Stimulated activated CD8-positive, alpha-beta memory T cell treated with anti-CD3 and anti-CD28 coated beads, Interleukin-2, amount 100 ng/mL, for 1 hour (primary cell): ENCODE measurements at places on chromosomes 3 and 15.

DNA sequence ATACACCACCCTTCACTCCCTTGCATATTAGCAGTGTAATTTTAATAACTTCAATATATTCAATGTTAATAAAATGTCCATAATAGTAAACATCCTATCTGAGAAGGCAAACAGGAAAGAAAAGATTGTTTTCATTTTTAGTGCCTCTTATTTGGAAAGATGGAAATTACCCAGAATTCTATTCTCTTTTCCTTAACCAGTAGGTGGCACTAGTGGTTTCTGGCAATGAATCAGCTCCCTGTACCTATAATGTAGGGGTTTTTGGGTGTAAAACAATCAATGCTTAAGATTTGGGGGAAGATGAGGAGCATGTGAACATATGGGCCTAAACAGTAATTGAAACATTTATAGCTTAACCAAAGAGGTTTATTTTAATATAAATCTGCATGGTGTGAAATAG lies 5.7 kb upstream of the SEMA6D start:
- DNase-seq = no peak

DNA sequence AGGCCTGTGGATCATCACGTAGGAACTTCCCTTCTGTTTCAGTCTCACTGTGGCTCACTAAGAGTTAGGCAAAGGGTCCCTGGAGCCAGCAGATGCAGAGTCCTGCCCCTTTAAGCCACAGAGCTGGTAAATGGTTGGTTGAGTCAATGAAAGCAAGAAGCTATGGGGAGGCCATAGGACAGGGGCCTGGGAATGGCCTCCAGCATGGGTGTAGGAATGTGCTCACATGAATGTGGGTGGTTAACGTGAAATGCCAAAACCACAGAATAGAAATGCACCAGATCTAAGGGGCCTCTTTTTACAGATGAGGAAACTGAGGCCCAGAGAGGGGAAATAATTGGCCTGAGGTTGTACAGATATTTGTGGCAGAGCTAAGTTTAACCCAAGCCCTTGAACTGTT lies 150.3 kb downstream of the TLE3 start:
- DNase-seq = no peak

DNA sequence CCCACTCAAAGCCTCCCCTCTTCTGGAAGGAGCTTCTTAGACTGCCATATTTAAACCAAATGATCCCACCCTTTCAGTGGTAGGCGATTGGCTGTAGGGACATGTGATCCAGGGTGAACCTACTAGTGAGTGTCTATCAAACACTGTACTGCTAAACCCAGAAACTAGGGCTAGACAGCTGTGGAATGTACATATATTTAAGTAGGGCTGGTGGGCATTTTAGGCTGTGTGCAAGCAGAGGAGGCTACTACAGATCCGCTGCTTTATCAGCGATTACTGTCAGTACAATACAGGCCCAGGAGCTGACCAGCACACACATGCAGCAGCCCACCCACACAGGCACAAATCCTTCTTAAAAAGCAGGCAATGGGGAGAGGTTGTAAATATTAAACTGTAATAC lies 15.4 kb upstream of the LARP6 start:
- no peak for DNase-seq

DNA sequence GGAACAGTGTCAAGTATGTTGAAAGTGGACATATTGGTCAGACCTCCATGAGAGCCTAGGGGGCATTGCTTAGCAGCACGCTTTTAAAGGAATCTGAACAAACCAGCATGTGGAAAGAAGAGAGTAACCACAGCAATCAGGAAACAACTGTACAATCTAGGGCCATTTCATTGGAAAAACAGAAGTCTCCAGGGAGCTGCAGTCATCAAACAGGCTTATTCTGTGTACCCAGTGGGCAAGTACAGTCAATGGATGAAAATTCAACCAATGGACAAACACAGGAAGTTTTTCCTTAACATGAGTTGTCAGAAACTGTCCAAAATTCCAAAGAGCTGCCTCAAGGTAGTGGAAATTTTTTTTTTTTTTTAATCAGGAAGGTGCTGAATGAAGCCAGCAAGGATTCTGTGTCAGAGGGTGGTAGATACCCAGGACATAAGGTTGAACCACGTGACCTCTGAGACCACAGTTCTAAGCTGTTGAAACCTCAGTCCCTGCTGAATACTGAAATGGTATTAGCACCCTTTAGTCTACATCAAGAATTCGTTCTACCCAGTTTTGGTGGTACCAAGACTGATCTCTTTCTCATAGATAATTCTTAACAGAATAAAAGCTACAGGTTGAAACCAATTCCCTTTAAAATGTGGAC lies 4.4 kb upstream of the DLG1 start:
- DNase-seq = no peak

DNA sequence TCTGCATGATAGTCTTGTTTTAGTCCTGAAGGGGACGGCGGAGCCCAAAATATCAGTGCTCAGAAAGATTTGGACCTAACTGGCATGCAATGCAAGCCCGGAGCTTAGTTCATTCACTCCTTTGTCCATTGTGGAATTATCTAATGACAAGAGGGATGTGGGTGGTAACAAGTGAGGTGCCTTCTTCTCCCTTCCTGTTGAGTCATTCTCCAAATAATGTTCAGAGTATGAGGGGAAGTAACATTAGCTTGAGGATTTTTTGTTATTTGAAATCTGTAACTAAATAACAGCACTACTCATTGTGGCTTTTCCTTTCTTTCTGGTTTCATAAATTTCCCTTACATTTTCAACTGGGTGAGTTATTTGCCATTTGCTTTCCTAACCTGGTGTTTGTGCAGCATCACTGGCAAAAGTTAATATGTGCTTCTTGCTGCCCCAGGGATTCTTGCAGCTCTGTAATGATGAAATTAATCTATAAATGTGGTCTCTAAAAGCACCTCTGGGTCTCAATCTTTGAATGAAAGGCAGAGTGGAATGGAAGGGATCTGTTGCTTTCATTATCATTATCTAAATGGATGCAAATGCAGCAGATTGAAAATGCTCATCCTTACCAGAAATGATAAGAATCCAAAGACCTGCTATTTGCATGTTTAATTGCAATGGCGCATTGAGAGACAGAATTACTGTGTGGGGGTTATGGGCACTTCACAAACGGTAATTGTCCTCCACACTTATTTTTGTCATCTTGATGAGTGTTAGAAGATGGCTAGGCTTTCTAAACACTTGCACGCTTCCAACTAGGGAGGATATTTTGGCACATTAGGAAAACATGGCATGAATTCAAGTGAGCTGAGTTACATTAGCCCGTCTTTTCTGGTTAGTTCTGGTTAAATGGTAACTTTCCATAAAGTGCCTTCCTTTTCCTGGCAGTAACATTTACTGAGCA lies 89.9 kb upstream of the MITF start:
- DNase-seq = no peak

- no peak for DNase-seq
Observed at GRCh38 chr3:11989383-11990038, 14.7 kb upstream of the SYN2 start.

DNA sequence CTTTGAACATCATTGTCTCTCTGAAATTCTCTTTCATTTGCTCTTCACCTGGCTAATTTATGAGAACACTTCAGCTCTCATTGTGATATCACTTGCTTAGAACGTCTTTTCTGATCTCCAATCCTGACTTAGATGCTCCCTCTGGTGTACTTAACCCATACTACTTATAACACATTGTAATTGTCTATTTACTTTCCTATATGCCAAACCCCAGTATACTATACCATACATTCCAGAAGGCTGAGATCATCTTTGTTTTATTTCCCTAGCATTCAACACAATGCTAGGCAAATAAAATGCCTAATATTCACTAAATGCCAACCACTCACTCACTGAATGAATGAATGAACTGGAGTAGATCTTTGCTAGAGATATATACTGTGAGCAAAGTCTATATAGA lies 27.0 kb upstream of the PEX5L start:
- no peak for DNase-seq

DNA sequence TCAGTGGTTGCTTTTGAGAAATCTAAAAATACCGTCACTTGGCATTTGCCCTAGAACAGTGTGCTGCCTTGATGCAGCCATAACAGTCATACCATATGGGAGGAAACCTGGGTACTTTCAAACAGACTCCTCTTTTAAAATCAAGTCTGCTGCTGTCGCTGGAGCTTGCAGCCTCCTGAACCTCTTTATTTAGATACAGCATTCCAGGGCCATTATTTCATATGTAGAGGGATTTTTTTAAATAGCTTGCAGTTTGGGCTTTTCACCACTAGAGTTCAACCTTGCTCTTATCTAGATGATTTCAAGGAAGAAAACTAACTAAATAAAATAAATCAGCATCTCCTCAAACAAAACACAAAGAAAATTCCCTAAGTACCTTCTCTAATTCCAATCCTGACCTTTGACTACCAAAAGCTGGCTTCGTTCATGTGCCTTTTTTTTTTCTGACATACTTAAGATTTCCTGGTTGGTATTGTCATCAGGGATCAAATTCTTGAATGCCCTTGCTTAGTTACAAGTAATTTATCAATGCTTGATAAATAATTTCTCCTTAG lies 111.6 kb downstream of the KBTBD8 start:
- no peak for DNase-seq

DNA sequence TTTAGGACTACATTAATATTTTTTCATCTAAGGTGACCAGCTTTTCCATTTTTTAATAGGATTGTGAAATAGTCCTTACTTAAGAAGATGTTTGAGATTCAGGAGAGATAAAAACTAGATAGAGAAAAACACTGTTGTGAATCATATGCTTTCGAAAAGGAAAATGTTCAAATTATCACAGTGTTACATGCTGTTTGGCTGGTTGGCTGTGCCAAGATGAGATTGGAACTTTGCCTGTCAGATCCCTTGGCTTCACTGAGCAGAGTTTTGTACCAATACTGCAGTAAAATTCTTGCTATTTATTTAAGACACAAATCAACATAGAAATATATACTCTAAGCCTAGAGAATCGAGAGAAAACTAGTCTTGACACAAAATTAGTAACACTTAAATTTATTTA lies 117.2 kb downstream of the OXSM start:
- no peak for DNase-seq

DNA sequence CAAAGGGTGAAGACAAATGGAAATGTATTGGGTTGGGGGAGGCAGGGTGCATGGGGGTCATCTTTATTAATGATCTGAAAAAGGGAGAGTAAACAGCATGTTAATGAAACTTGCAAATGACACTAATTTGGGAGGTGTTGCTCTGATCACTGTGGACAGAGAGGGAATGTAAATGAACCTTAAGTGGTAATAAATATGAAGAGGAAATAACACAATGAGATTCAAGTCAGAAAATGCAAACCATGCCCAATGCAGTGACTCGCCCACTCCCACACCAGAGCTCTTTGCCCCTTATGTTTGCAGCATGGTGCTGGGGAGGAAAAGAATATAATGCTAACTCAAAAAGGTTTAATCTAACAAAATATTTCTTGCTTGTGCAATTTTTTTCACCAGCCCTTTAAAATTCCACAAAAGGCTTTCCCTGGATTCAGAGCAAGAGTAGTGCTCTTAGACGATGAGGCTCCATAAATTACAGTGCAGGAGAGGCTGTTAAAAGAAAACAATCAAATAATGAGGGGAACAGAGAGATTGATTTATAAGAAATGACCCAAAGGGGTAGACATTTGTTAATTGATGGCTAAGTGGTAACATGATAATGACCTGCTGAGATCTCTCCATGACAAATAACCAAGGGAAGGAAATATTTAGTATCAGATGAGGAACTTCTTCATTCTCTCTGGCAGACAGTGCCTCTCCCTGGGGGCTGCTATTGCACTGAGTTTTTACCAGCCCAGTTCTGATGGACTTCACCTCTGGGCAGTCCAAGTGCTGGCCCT lies 210.0 kb upstream of the PPP2R3A start:
- DNase-seq = no peak

DNA sequence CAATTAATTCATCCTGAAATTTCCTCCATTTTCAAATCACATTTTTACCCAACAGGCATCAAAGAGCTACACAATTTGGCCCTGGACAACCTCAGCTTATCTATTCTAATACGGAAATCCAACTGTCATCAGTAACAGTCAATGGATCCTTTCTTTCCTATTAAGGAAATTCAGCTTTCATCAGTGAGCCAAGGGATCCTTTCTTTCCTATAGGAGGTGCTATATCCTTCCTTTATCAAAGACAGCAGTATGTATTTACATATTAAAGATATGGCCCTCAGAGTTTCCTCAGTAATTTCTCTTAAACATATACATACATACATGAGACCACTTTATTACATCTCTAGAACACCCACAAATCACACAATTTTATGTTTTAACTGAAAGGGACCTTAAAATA lies 10.1 kb downstream of the DHX36 start:
- no peak for DNase-seq

DNA sequence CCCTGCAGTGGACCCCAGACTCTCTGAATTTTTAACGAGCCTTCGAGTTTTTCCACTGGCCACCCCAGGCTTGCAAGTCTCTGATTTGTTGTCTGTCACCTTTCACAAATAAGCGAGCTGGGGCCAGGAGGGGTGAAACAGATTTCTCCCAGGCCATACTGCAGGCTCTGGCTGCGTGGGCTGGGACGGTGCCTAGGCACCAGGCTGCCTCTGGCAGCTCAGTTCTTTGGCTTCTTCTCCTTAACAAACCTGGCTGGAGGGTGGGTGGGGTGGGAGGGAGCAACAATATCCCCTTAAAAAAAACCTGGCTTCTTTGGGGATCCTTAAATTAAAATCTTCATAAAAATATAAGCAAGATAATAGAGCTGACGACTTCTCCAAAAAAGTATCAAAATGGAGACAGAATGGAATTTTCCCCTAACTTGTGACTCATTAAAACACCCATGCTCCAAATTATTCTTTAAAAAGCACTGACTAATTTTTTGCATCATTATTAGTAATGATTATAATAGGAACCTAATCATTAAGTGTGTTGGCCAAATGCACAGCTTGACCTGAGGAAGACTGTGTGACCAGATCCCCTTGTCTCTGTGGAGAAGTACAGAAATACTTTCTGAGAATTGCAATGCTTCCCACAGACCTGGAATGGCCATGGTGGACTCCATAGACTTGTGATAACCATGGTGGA lies 84.1 kb downstream of the SNRK start:
- no peak for DNase-seq

DNA sequence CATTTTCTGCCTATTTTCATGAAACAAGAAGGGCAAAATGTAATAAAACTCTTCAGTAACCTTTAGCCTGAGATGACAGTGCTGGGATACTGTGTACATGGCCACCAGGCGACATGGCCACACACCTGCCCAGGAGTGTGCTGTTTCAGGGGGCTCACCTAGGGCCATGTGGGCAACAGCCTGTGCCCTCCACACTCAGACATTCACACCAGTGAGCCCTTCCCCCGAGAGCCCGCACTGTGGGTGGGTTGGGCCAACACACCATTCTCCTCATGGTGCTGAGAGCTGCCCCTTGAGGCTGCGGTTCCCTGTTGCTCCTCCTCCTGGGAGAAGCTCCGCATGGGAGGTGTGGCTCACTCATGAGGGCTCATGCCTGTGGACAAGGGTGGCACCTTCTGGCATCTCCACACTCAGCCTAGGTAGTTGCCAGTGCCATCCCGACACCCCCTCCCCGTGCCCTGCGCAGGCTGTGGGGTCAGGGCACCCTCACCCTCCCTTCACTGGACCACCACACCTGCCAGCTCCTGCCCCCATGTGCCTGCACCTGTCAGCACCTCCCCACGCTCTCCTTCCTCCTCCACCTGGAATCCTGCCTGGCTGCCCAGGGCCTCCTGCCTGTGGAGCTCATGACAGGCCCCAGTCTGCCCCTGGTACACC lies 19.7 kb downstream of the OCA2 start:
- DNase-seq = no peak

- DNase-seq = no peak
Observed at GRCh38 chr3:49295489-49296058, 18.5 kb upstream of the C3orf62 start.

GRCh38 chr15:78004222-78004727 lies 73.2 kb downstream of the TBC1D2B start:
- DNase-seq = no peak
